ENCODE measurements at places on chromosomes 12 and 14. TPM values are rescaled to one million over a fixed set of nuclear protein-coding genes. Genes with fewer than 3 reads are reported as not detected.

The TAS2R50 gene
- total RNA-seq = 0.22 TPM

The GPRC5D gene
- total RNA-seq = not detected

DNA sequence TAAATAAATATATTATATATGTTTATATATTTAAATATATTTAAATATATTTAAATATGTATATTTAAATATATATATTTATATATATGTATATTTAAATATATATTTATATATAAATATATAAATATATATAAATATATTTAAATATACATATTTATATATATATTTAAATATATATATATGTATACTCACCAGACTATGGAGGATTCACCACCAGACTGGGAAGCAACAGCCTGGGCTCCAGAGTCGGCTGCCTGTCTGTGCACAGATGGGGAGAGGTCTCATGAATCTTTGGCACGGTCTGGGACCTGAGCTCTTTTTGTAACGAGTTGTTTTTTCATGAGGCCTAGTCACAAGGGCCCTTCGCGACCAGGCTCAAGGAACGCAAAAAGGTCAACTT lies 21.3 kb downstream of the NOC4L start:
- no peak for DNase-seq

GRCh38 chr14:68178282-68178681 lies 358.7 kb downstream of the RAD51B start:
- DNase-seq = no peak

DNA sequence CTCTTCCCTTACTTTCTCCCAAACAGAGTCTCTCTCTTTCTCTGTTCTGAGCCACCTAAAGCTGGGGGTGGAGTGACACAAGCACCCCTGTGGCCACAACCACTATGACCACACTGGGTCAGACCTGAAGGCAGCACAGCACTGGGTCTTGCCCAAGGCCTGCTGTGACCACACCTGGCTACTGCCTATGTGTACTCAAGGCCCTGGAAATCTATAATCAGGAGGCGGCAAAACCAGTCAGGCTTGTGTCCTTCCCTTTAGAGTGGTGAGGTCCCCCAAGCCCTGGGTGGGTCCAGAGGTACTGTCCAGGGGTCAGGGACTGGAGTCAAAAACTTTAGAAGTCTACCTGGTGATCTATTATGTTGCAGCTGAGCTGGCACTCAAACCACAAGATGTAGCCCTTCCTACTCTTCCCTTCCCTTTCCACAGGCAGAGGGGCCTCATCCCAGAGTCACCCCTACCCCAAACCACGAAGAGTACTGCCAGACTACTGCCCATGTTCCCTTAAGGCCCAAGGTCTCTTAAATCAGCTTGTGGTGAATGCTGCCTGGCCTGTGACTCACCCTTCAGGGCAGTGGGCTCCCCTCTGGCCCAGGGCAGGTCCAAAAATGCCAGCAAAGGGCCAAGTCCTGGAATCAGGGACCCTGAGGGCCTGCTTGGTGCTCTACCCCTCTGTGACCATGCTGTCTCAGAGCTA lies 179.8 kb upstream of the DYRK2 start:
- no peak for DNase-seq

- DNase-seq = no peak
Observed at GRCh38 chr12:2553388-2554126, 241.2 kb upstream of the FKBP4 start.

DNA sequence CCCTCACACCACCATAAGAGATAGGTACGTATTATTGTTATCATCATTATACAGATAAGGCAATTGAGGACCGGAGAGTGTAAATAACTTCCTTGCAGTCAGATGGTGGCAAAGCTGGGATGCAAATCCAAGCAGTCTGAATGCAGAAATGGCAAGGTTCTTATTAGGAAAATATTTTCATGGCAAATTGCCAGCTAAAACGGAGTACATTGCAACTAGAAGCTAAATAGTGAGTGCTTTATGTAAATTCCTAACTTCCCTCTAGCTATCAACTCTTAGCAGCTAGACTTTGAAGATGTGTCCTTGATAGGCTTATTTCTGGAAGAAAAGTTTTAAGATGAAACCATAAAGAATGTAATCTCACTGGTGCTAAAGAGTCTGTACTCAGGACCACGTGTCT lies 323.9 kb upstream of the DIO2 start:
- DNase-seq = no peak

- DNase-seq = no peak
Observed at GRCh38 chr12:76135456-76135855, 51.0 kb upstream of the NAP1L1 start.

DNA sequence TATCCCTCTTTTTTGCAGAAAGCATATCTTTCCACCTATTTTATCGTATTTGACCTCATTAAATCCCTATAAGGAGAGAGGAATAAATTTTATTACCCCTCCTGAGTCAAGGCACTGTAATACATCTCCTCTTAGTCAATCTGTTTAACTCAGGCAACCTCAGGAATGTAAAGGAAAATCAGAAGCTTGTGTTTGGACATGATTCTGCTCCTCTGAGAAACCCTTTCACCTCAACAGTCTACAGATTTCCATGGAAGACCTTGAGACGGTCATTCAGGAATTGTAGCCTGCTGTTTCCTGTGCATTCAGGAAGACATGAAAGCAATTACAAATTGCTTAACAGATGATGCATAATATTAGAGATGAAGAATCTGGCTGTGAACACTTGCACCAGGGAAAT lies 360.8 kb downstream of the PAWR start:
- DNase-seq = no peak

DNA sequence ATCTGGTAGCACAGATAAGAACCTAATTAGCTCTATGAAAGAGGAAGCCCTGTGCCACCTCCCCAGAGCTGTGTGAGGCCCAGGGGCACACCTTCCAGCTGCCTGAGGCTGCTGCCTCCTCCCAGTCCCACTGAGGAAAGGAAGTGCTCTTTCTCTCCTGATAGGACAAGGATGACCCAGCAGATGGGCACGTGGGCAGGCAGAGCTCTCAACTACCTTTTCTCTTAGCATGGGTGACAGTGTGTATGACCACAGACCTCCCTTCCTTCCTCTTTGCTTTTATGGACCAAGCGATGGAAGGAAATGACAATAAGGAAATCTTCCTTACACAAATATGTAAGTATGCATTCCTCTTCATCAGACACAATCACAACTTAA lies 127.6 kb upstream of the AMIGO2 start:
- peak; percentile 50 for DNase-seq

DNA sequence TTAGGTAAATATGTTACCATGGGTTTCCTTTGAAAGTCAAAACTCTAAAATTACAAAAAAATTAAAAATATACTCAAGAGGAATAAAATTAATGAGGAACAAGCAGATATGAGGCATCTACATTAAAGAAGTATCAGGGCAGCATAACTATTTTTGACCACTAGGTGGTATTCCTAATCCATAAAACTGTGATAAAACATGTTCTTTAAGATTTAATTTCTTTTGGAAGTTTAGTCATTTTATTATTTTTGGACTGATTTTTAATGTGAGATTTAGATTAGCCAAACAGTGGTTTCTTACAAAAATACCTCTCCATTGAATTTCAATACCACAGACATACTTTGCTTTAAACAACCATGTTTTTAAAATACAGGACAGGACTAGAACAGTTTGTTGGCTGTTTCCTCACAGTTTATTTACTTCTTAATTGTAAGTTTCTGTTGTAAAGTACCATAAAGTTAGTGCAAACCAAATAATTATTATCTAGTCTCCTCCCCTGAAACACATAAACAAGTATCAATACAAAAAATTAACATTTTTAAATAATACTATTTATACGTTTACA lies 49.8 kb downstream of the NTS start:
- no peak for DNase-seq

DNA sequence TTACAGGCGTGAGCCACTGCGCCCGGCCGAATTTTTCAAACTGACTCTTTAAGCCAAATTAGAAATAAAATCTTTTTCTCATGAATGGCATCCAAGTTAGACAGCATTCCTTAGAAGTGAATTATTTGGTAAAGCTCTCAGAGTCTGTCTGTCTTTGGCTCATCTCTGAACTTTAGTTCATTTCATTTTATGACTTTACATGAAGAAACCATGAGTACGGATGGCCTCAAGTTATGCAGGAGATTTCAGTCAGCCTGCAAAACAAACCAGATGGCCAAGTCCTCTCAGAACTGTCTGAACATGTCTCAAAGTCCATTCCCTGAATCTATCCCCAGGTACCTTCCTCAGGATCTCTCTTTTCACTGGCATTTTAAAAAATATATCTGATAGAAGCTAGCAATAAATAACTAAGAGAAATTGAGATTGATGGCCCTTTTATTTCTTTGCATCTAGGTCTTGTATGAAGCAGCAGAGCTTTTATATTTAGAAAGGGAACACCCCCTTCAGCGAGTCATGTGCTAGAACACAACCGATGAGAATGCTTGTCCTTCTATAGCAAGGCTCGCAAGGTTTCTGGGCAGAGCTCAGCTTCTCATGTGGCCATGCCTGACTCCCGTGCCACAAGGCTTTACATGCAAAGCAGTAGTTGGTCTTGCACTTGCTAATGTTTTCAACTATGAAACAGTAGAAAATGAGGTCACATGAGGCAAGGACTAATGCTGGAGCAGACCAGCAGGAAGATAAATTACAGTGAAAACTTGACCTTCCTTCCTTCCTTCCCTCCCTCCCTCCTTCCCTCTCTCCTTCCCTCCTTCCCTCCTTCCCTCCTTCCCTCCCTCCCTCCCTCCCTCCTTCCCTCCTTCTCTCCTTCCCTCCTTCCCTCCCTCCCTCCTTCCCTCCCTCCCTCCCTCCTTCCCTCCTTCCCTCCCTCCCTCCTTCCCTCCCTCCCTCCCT lies 125.0 kb downstream of the AKAP6 start:
- no peak for DNase-seq

Data from CD8-positive, alpha-beta memory T cell (primary cell).